Peyer's patch (tissue), 4 donors: ENCODE measurements at places on chromosomes 2 and 18. TPM values are rescaled to one million over a fixed set of nuclear protein-coding genes. Genes with fewer than 3 reads are reported as not detected.

The CABLES1 gene
- total RNA-seq, result 6.6 TPM

The MYCN gene
- 2.8 TPM for total RNA-seq

DNA sequence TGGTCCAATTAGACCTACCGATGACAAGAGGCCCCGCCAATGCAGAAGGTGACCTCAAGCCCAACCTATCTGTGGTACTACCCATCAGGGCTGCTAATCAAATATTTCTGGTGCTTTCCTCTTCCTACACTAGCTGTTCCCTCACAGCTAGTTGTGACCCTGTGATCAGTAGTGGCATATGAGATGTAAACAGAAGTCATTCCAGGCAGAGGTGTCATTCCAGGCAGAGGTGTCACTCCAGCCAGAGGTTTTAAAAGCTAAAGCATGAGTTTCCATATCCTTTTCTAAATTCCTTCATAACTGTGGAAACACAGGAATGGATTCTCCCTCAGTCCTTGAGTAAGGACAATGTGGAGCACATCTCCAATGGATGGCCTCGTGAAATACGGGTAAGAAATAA lies 110.9 kb upstream of the DNAJC10 start:
- no peak for DNase-seq

- no peak for DNase-seq
These were observed 130.1 kb upstream of the DAPL1 start for GRCh38 chr2:158664987-158665386.
